ENCODE measurements at places on chromosomes 7 and 10. TPM values are rescaled to one million over a fixed set of nuclear protein-coding genes. Genes with fewer than 3 reads are reported as not detected.

DNA sequence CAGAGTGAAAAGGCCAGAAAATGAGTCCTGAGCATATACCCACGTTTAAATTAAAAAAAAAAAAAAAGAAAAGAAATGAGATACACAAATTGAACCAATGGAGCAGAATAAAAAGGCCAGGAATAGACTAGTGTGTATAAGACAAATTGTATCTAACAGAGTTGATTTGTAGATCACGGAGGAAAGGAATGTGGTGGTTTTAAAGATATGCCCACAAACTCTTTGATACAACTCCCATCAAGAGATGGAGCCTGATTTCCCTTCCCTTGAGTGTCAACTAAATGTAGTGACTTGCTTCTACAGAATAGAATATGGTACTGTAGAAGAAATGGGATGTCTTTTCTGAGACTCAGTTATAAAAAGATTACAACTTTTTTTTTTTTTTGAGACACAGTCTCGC, 10.4 kb downstream of the SYPL1 start:
- no peaks in the 10 kb centered on the region for H3K4me1 ChIP-seq
- H3K4me3 ChIP-seq = no peak overlapping the region
- H3K27me3 ChIP-seq = no peaks in the 10 kb centered on the region
- H3K27ac ChIP-seq = no peak overlapping the region
- H3K36me3 ChIP-seq = no peaks in the 10 kb centered on the region
- DNase-seq = no peak

GRCh38 chr7:47253650-47254080, 328.2 kb downstream of the TNS3 start:
- DNase-seq = no peak
- H3K27ac ChIP-seq = no peak overlapping the region
- peak overlapping the region; percentile 56 for H3K4me3 ChIP-seq
- no peaks in the 10 kb centered on the region for H3K36me3 ChIP-seq
- H3K4me1 ChIP-seq = peaks cover 5% of the 10 kb centered on the region
- peaks cover 6% of the 10 kb centered on the region for H3K27me3 ChIP-seq

- H3K4me3 ChIP-seq = no peak overlapping the region
- DNase-seq = no peak
- H3K27ac ChIP-seq = no peak overlapping the region
- H3K36me3 ChIP-seq = peaks cover 5% of the 10 kb centered on the region
Measured at GRCh38 chr7:33411020-33411419, 281.7 kb downstream of the BBS9 start.

GRCh38 chr10:44066527-44067255, 318.2 kb downstream of the CXCL12 start:
- no peak overlapping the region for H3K27ac ChIP-seq
- no peaks in the 10 kb centered on the region for H3K27me3 ChIP-seq
- H3K4me1 ChIP-seq = no peaks in the 10 kb centered on the region
- H3K36me3 ChIP-seq = no peaks in the 10 kb centered on the region
- no peak overlapping the region for H3K4me3 ChIP-seq
- no peak for DNase-seq

IDI2 gene
- not detected for total RNA-seq

HABP2 gene
- total RNA-seq = not detected

PODXL gene
- total RNA-seq = 945 TPM

DNA sequence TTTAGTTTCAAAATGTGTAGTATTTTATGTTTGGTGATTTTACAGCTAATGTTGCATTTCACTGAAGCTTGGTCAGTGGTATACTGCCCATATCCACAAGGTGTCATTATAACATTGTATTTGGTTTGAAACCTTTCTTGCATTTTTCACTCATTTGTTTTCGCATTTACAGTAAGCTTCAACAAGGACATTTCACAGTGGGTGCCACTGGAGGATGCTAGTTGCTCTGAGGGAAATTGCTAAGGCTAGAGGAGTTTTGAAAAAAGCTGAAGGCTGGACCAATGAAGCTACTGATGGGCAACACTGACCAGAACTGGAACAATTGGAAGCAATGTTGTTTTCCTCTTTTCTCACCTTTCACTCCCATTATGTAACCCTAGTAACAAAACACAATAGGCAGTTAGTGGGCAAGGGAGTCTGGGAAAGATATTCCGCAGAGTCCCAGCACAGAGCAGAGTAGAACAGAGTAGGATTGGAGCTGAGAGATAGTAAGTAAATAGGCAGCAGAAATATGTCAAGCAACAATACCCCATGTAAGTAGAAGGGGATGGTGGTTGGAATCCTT, 23.6 kb upstream of the SRI start:
- peak; percentile 45 for DNase-seq
- no peaks in the 10 kb centered on the region for H3K36me3 ChIP-seq
- no peak overlapping the region for H3K27ac ChIP-seq

RBP4 gene
- 0.31 TPM for total RNA-seq

DNA sequence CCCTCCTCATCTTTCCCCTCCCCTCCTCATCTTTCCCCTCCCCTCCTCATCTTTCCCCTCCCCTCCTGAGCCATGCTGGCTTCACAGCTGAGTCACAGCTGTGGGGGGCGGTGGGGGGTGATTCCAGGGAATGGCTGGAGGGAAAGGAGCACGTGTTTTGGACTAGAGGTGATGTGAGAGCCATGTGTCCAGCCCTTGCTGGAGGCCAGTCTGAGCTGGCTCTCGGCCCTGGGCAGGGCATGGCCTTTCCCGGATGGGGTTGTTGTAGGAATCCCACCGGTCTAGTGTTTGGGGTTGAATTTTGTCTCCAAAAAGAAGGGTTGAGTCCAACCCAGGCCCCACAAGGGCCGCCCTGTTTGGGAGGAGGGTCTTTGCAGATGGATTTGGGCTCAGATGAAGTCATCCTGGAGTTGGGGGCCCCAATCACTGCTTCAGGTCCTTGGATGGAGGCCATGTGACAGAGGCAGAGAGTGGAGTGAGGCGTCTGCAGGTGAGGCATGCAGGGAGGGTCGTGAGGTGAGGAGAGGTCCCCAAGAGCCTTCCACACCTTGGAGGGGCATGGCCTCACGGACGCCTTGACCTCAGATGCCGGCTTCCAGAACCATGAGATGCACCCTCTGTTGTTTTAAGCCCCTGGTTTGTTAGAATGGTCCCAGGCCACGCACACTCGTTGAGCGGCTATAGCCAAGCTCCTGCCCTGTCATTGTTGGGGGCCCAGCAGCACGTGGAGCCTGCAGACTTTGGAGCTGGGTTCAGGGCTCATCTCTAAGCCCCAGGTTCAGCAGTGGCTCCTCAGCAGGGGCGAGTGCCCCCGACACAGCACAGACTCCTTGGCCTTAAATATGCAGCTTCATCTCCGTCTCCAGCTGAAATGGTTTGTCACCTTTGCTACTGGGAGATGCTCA, 101.6 kb downstream of the DNAJB6 start:
- no peaks in the 10 kb centered on the region for H3K27me3 ChIP-seq
- no peaks in the 10 kb centered on the region for H3K36me3 ChIP-seq
- no peaks in the 10 kb centered on the region for H3K4me1 ChIP-seq
- no peak overlapping the region for H3K27ac ChIP-seq

- 0 out of 2 replicates have a peak, but pooled peaks cover 3% of the 10 kb centered on the region for H3K36me3 ChIP-seq
- no peak overlapping the region for H3K4me3 ChIP-seq
- no peak for DNase-seq
- no peaks in the 10 kb centered on the region for H3K27me3 ChIP-seq
- no peaks in the 10 kb centered on the region for H3K4me1 ChIP-seq
Measured at GRCh38 chr7:42869131-42870020, 42.5 kb downstream of the C7orf25 start.

VAX1 gene
- total RNA-seq = not detected

GRCh38 chr7:19648791-19649190, 60.0 kb downstream of the POLR1F start:
- H3K27me3 ChIP-seq = no peaks in the 10 kb centered on the region
- no peak overlapping the region for H3K4me3 ChIP-seq
- DNase-seq = no peak

SORCS3 gene
- 0.82 TPM for total RNA-seq
